Upper lobe of right lung (tissue), 1 donor: ENCODE measurements at places on chromosomes 3 and 15. TPM values are rescaled to one million over a fixed set of nuclear protein-coding genes. Genes with fewer than 3 reads are reported as not detected.

GRCh38 chr3:194617143-194617671, 16.0 kb downstream of the TMEM44 start:
- no peak for DNase-seq

IGSF10 gene
- total RNA-seq, result 32.4 TPM

GRCh38 chr3:134797741-134798451, 2.8 kb downstream of the EPHB1 start:
- DNase-seq, result no peak

GRCh38 chr3:59621037-59621436, 571.2 kb upstream of the CFAP20DC start:
- no peak for DNase-seq

GRCh38 chr3:119296727-119297122, 2.5 kb downstream of the ARHGAP31 start:
- DNase-seq, result no peak

GRCh38 chr3:175272392-175272791, 413.3 kb downstream of the NAALADL2 start:
- DNase-seq, result no peak

GRCh38 chr3:65177960-65178376, 490.2 kb upstream of the ADAMTS9 start:
- DNase-seq, result no peak

DNA sequence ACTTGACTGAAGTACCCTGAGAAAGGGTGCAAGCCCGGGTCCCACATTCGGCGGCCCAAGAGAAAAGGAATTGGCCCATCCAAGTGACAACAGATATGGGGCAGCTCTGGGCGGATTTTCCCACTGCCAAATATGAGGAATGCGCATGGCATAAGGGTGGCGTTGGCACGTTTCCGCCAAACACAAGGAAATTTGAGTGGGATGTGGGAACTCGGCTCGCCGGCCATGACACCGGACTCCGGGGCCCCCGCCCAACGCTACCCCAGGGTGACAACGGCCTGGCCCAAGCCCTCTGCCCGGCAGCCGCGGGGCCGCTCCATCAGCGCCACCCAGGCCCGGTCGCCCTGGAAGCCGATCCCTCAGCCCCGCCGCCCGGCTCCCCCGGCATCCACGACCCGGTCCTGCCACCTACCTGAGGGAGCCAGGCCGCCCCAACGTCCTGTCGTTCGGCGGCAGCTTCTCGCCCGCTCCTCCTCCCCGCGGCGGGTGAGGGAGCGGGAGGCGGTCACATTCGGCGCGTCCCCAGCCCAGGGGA, 449 bp downstream of the RAF1 start:
- no peak for DNase-seq

CORO2B gene
- 3.6 TPM for total RNA-seq

DNA sequence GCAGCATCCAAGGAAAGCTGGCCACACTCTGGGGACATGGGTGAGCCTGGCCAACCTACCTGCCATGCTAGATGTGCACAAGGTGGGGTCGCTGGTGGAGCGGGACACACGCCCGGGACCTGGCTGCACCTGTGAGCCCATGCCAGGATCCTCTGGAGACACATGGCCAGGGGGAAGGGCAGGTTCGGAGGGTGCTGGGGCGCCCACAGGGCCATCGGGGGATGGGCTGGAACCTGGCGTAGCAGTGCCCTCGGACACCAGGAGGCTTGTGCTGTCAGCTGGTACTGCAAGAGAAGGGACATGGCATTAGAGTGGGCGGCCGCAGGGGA, 143.4 kb downstream of the NSMCE3 start:
- DNase-seq, result no peak

DNA sequence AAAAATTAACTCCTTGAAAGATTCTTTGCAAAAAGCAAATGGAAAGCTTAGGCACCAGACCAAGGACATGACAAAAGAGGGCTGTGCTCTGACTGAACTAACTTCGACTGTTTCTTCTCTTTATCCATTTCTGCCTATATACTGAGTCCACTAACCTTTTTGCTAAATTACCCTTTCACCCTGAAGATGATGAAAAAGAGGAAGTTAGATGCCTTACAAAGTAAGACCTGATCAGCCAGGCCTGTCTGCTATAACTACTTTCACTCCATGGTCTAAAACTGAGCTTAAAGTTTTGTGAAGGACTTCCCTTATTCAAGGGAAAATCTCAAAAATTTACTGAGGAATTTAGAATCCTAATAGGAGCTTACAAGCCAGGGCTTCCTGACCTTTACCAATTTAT, 6.2 kb upstream of the IGSF10 start:
- no peak for DNase-seq

GRCh38 chr3:132625613-132626012, 28.5 kb downstream of the ACKR4 start:
- no peak for DNase-seq

DNA sequence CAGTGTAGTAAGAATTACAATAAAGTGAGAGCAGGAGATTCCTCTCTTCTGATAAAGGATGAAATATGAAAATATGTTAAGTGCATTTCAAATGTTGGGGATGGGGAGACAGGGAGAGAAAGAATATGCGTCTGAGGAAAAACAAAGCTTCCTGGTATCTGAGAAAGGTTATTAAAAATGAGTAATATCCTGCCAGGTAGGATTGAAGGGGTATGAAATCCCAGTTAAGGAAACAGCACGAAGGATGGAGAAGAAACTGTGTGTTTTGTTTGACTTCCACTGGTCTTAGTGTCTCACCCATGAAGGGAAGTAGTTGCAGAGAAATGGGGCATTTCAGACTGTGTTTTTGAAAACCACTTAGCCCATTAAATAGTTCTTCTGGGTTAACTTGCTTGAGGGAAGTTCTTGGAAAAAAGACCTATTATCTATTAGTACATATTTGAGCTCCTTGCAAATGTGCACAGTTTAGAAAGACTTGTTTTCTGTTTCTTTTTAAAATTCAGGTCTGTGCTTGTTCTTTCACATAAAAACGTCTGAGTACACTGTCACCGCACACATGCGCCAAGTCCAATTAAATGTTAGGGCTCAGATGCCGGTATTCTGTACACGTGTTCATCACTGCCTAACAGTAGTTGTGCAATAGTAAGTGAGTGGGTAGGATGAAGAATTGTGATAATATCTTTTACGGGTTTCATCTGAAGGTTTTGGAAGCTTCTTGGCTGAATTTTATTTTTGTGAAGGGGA, 196.1 kb upstream of the P2RY1 start:
- no peak for DNase-seq

DNA sequence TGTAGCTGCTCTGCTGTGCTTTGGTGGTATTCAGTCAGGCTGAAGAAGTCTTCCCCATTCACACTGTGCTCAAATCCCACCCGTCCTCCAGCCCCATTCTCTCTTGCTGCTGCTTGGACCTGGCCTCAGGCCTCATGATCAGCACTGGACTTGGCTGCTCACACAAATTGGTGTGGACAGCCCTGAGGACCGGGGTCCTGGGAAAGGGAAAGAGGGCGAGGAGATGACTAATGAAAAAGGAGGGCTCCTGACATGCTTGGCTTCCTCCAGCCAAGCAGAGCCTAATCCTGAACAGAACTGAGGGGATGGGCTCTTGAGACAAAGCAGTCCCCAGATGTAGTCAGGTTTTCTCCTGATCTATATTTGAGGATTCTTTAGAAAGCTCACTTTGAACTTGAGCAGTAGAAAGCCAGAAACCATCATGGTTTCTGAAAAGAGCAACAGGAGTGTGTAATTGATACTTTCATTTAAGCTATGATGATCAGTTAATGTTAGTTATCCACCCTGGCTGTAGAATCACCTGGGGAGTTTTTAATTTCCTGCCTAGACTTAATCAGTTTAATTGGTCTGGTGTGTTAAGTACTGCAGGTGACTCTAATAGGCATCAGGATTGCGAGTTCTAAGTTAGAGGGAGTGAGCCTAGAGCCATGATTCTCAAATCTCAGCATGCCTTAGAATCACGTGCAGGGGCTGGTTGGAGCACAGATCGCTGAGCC, 79.4 kb upstream of the THBS1 start:
- DNase-seq, result no peak

CPNE9 gene
- total RNA-seq, result 0.90 TPM

- DNase-seq, result no peak
Measured at GRCh38 chr15:41567862-41568261, 8.8 kb downstream of the TYRO3 start.

VWA5B2 gene
- total RNA-seq, result not detected

TLR9 gene
- total RNA-seq, result 0.87 TPM

CYP1A2 gene
- total RNA-seq, result 0.32 TPM

PRC1 gene
- 4.6 TPM for total RNA-seq

- no peak for DNase-seq
Measured at GRCh38 chr3:128870347-128870746, 9.1 kb upstream of the ACAD9 start.

DNA sequence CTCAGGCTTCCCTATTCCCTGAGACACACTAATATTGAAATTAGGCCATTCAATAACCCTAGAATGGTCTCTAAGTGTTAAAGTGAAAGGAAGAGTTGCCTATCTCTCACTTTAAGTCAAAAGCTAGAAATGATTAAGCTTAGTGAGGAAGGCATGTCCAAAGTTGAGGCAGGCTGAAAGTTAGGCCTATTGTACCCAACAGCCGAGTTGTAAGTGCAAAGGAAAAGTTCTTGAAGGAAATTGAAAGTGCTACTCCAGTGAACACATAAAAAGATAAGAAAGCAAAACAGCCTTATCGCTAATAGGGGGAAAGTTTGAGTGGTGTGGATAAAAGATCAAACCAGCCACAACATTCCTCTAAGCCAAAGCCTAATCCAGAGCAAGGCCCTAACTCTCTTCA, 117.9 kb upstream of the SPATA12 start:
- no peak for DNase-seq

DNA sequence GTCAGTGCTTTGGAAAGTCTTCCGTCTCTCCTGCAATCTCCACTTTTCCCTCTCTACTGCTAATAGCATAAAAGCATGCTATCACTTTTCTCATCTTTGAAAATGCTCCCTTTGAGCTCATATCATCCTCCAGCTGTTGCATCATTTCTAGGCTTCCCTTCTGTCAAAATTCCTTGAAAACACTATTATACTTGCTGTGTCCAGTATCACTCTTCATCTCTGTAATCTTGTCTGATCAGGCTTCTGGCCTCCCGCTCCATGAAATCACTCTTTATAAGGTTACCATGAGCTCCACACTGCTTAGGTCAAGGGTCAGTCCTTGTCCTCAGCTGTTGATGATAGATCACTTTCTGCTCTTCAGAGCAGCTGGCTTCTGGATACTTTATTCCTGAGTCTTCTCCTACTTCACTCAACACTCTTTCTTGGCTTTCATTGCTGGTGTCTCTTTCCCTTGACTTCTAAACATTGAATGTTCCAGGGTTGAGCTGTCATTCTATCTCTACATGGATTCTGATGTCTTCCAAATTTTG, 50.9 kb upstream of the SPTSSB start:
- DNase-seq, result no peak

GRCh38 chr15:41647262-41647661, 12.9 kb upstream of the MGA start:
- no peak for DNase-seq
